Muscle of arm (tissue), 14 donors: ENCODE measurements at places on chromosomes 1 and 21. TPM values are rescaled to one million over a fixed set of nuclear protein-coding genes. Genes with fewer than 3 reads are reported as not detected.

The SYT11 gene
- polyA plus RNA-seq: 13.6 TPM

The KCNJ9 gene
- polyA plus RNA-seq: 0.19 TPM

The TEDDM1 gene
- polyA plus RNA-seq: 0.05 TPM

The RGS18 gene
- polyA plus RNA-seq: 1.1 TPM

The MIXL1 gene
- 0.40 TPM for polyA plus RNA-seq

The MXRA8 gene
- polyA plus RNA-seq: 59.4 TPM

The SPATA21 gene
- not detected for polyA plus RNA-seq
